ENCODE measurements at places on chromosomes 12 and 14. TPM values are rescaled to one million over a fixed set of nuclear protein-coding genes. Genes with fewer than 3 reads are reported as not detected.

Gene KRT82
- total RNA-seq = not detected

Gene APOF
- total RNA-seq = not detected

Gene NOS1
- total RNA-seq = 2.0 TPM

Gene SEL1L
- total RNA-seq = 35.5 TPM

Gene CLEC6A
- total RNA-seq = not detected

Gene CIROP
- not detected for total RNA-seq

Gene SERPINA4
- not detected for total RNA-seq

Gene IGF1
- not detected for total RNA-seq

Gene INHBC
- not detected for total RNA-seq

- H3K27me3 ChIP-seq = no peaks in the 10 kb centered on the region
- no peak overlapping the region for H3K27ac ChIP-seq
- H3K4me1 ChIP-seq = no peaks in the 10 kb centered on the region
- no peak overlapping the region for H3K4me3 ChIP-seq
- H3K36me3 ChIP-seq = no peaks in the 10 kb centered on the region
These were observed 266.6 kb upstream of the PWP1 start for GRCh38 chr12:107418981-107419380.

DNA sequence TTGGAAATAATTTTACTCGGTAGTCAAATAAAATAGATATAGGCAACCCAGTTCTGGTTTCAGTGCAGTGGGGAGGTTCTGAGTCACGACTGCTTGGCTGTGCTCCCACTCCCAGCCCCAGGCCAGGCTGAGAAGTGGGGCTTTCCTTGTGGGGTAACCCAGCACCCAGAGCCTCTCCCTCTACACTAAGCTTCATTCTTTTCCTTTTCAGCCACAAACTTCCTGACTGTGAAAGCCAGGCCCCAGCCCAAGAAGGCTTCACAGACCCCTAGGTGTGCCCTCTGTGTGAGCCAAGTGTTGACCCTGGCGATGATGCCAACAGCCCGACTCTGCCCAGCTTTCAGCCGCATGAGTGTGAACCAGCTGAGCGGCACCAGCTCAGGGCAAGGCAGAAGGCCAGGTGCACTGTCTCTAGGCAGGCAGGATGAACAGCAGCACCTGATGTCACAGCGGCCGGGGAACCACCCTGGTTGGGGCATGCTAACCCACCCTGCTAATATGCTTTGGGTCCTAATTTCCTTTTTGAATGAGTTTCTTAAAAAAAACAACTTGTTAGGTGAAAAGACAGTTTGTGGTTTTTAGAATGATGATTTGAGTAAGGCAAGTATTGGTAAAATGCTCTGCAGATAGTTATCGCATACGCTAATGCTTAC lies 42.2 kb upstream of the ATP23 start:
- no peak overlapping the region for H3K27ac ChIP-seq
- H3K4me3 ChIP-seq = no peak overlapping the region
- H3K27me3 ChIP-seq = peaks cover 9% of the 10 kb centered on the region
- peaks cover 12% of the 10 kb centered on the region for H3K4me1 ChIP-seq
- no peaks in the 10 kb centered on the region for H3K36me3 ChIP-seq

DNA sequence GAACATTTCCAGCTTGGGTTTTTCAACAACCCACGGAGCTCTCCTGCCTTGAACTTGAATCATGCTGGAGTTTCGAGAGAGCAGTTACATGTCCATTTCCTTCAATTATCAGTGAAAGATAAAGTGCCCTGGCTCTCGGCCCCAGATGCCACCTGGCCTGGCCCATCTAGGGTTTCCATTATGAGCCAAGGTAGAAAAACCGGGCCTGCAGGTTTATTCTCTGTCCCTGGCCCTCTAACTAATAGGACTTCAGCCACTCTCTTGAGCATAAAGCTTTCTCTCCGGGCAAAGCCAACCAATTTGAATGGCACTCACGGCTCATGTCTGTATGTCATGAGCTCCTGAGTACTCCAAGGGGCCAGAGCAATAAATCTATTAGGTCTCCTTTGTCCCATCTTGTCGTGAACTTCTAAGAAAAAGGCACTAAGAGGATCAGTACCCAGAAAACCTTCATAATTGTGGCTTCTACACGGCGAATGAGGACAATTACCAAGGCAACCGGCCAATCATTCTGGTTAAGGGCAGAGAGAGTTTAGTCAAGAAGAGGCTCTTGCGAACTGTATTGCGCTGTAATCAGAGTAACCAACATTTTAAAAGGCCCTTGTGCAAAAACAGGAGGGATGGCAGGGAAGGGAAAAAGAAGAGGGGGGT lies 392.3 kb downstream of the MED13L start:
- no peaks in the 10 kb centered on the region for H3K4me1 ChIP-seq
- H3K27me3 ChIP-seq = no peaks in the 10 kb centered on the region
- no peak overlapping the region for H3K4me3 ChIP-seq
- DNase-seq = no peak
- H3K36me3 ChIP-seq = no peaks in the 10 kb centered on the region

DNA sequence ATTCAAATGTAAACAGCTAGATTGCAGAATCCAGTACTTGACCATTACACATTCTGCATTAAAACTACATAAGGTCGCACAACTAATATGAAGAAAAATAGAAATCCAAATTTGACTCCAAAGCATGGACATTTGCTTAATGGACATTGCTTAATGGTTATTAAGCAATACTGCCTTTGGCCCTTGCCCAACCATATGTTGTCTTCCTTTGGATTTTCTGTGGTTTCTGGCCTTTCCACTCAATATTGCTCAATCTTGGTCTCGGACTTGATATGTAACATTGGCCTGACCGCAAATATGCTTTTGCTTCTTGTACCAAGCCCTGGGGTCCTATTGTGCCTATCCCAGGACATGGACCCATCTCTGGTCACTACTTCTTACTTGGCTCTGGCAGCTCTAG lies 67.2 kb downstream of the PTPRR start:
- no peaks in the 10 kb centered on the region for H3K36me3 ChIP-seq
- peaks cover 7% of the 10 kb centered on the region for H3K4me1 ChIP-seq
- peaks cover 3% of the 10 kb centered on the region for H3K27me3 ChIP-seq
- no peak overlapping the region for H3K4me3 ChIP-seq

- DNase-seq = no peak
- no peaks in the 10 kb centered on the region for H3K27me3 ChIP-seq
- no peaks in the 10 kb centered on the region for H3K36me3 ChIP-seq
- peaks cover 6% of the 10 kb centered on the region for H3K4me1 ChIP-seq
These were observed 307.2 kb upstream of the SOX5 start for GRCh38 chr12:24256684-24257083.

DNA sequence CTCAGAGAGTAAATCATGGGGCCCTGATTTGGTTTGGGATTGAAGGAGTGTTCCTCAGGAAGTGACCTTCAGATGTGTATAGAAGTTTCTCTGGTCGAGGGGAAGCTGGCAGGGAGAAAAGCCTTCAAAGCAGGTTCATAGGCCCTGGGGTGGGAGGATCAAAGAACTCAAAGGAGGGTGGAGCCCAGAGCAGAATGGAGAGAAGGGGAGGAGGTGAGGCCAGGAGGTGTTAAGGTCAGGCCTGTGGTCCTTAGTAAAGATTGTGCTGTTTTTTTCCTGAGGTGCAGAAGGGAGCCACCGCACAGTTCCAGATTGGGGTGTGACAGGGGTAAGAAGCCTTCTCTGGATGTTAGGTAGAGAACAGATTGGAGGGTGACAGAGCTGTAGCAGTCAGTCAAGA lies 9.7 kb upstream of the CFAP251 start:
- H3K27ac ChIP-seq = no peak overlapping the region
- peaks cover 3% of the 10 kb centered on the region for H3K36me3 ChIP-seq
- no peaks in the 10 kb centered on the region for H3K27me3 ChIP-seq
- no peaks in the 10 kb centered on the region for H3K4me1 ChIP-seq

- peaks cover 16% of the 10 kb centered on the region for H3K36me3 ChIP-seq
- no peak overlapping the region for H3K4me3 ChIP-seq
- no peak overlapping the region for H3K27ac ChIP-seq
- no peak for DNase-seq
- peaks cover 16% of the 10 kb centered on the region for H3K27me3 ChIP-seq
These were observed 4.0 kb upstream of the CRIP2 start for GRCh38 chr14:105470350-105471296.

GRCh38 chr12:101925361-101925760 lies 48.0 kb downstream of the DRAM1 start:
- H3K4me3 ChIP-seq = no peak overlapping the region
- no peak for DNase-seq
- no peaks in the 10 kb centered on the region for H3K4me1 ChIP-seq
- no peaks in the 10 kb centered on the region for H3K27me3 ChIP-seq
- H3K36me3 ChIP-seq = no peaks in the 10 kb centered on the region

DNA sequence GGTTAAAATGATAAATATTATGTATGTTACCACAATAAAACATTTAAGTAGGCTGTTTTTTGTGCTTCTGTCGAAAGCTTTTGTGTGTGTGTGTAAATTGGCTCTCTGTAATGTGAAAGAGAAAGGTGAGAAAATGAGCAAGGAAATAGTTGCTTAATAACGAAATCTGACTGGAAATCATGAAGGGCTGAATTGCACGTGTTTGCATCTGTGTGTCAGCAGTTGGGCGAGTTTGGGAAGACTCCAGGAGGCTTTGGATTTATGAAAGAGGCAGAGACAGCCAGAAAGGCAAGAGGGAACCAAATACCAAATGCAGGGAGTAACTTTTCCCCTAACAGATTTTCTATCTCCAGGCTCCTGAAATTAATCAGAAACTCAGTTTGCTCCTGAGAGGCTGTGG lies 47.2 kb upstream of the PLEKHG3 start:
- no peaks in the 10 kb centered on the region for H3K36me3 ChIP-seq
- no peak overlapping the region for H3K27ac ChIP-seq
- DNase-seq = no peak
- no peak overlapping the region for H3K4me3 ChIP-seq

GRCh38 chr12:3106579-3106978 lies 29.4 kb downstream of the TSPAN9 start:
- H3K27me3 ChIP-seq = no peaks in the 10 kb centered on the region
- DNase-seq = no peak
- no peak overlapping the region for H3K27ac ChIP-seq
- no peaks in the 10 kb centered on the region for H3K36me3 ChIP-seq
- no peak overlapping the region for H3K4me3 ChIP-seq

- H3K27me3 ChIP-seq = no peaks in the 10 kb centered on the region
- H3K4me1 ChIP-seq = no peaks in the 10 kb centered on the region
- no peaks in the 10 kb centered on the region for H3K36me3 ChIP-seq
- H3K4me3 ChIP-seq = no peak overlapping the region
- DNase-seq = no peak
- no peak overlapping the region for H3K27ac ChIP-seq
These were observed 21.5 kb upstream of the YARS2 start for GRCh38 chr12:32777159-32777558.

DNA sequence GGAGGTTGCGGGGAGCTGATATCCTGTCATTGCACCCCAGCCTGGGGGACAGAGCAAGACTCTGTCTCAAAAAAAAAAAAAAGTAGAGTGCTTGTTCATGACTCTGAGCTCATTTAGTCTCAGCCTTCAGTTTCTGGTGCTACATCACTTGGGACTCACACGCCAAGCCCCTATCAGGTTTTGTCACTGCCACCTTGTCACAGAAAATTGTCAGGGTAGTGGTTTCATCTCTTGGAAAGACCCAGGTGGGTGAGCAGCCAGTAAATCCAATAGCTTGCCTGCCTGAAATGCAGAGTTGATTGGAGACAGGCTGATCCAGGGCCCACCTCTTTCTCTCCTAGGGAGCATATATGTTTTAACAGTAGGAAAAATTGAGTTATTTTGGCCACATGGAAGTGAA lies 113.0 kb downstream of the FGD4 start:
- H3K27ac ChIP-seq = no peak overlapping the region
- H3K27me3 ChIP-seq = no peaks in the 10 kb centered on the region
- DNase-seq = no peak

DNA sequence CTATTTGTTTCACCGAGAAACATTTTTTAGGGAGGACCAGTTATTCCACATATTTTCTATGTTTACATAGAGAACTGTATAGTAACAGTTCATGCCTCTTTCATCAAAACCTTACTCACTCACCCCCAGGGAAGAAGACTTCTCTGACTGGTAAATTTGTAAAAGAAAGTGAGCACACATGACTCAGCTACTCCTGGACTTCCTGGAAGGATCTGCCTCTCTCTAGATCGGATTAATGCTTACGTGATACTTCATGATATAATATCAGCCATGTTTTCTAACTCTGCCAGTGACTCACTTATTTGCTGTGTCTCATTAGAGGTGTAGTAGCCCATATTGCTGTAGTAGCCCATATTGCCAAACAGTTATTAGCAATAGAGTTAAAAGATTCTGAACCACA lies 494.3 kb upstream of the ATXN7L3B start:
- DNase-seq = no peak
- H3K27me3 ChIP-seq = no peaks in the 10 kb centered on the region
- H3K27ac ChIP-seq = no peak overlapping the region
- no peaks in the 10 kb centered on the region for H3K36me3 ChIP-seq
- H3K4me3 ChIP-seq = no peak overlapping the region
- no peaks in the 10 kb centered on the region for H3K4me1 ChIP-seq

- H3K36me3 ChIP-seq = no peaks in the 10 kb centered on the region
- peaks cover 4% of the 10 kb centered on the region for H3K4me1 ChIP-seq
- H3K27ac ChIP-seq = no peak overlapping the region
These were observed 26.3 kb upstream of the CD69 start for GRCh38 chr12:9786726-9787717.

DNA sequence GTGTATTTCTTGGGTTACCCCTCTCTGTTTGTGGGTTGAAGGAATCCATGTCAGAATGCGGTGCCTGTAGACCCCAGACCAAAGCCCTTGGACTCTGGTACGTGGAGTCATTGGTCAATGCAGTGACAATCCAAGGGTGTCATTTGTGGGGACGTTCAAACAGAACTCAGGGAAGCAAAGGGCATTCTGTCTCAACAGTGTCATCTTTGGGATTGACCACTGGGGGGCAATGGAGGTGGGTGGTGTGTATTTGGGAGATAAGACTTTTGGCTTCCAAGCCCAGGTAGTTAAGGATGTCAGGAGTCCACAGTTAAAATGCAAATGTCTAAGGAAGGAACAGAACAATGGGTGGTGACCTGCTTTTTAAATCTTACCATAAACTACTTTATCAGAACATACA lies 54.6 kb upstream of the CCDC175 start:
- H3K36me3 ChIP-seq = no peaks in the 10 kb centered on the region
- no peak overlapping the region for H3K27ac ChIP-seq

- H3K27me3 ChIP-seq = no peaks in the 10 kb centered on the region
- no peaks in the 10 kb centered on the region for H3K36me3 ChIP-seq
- H3K27ac ChIP-seq = no peak overlapping the region
- no peak for DNase-seq
- no peak overlapping the region for H3K4me3 ChIP-seq
These were observed 15.5 kb downstream of the SLC15A5 start for GRCh38 chr12:16261944-16262475.

- H3K4me1 ChIP-seq = no peaks in the 10 kb centered on the region
- DNase-seq = no peak
- H3K36me3 ChIP-seq = peaks cover 22% of the 10 kb centered on the region
- H3K4me3 ChIP-seq = peak overlapping the region; percentile 22
These were observed 612 bp upstream of the SLC25A3 start for GRCh38 chr12:98592825-98593322.

- H3K4me3 ChIP-seq = no peak overlapping the region
- peaks cover 9% of the 10 kb centered on the region for H3K4me1 ChIP-seq
- H3K36me3 ChIP-seq = no peaks in the 10 kb centered on the region
- H3K27ac ChIP-seq = no peak overlapping the region
These were observed 6.6 kb upstream of the CYP46A1 start for GRCh38 chr14:99677231-99678140.

- H3K4me3 ChIP-seq = no peak overlapping the region
- no peak for DNase-seq
- H3K36me3 ChIP-seq = no peaks in the 10 kb centered on the region
- H3K27me3 ChIP-seq = peaks cover 26% of the 10 kb centered on the region
- H3K4me1 ChIP-seq = peaks cover 11% of the 10 kb centered on the region
- H3K27ac ChIP-seq = no peak overlapping the region
These were observed 3.3 kb downstream of the AHNAK2 start for GRCh38 chr14:104974665-104975390.

Data from H1 (cell line).